MCF 10A (cell line): ENCODE measurements at places on chromosomes 5 and 9.

DNA sequence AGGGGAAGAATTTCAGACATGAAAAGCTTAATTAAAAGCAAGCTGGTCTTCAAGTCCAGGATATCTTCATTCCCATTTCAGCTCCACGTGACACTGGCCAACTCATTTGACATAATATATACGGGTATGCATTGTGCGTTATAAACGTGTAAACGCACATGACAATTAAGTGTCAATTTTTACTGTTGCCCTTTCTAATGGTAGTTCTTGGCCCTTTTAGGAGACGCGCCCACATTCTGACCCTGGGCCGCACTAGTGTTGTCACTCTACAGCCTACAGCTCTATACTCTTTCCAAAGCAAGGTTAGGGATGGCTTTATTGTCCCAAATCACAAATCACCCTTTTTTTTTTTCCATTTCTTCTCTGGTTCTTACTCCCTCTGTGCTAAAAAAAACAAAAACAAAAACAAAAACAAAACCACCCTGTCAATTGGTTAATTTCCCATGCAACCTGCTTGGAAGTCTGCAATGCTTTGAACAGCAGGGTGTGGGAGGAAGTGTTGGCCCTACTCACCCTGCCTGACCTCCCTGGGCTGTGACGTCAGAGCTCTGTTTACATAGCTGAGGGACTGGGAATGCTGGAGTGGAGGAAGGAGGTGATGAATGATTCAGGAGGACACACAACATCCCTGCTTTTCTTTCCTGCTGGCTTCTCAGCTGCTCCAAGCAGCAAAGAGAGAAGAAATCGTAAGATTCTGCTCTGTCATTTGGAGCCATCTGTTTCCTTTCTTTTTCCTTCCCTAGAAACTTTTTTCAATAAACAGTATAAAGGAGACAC is 19.3 kb downstream of the RFK start:
- DNase-seq: peak; percentile 86

DNA sequence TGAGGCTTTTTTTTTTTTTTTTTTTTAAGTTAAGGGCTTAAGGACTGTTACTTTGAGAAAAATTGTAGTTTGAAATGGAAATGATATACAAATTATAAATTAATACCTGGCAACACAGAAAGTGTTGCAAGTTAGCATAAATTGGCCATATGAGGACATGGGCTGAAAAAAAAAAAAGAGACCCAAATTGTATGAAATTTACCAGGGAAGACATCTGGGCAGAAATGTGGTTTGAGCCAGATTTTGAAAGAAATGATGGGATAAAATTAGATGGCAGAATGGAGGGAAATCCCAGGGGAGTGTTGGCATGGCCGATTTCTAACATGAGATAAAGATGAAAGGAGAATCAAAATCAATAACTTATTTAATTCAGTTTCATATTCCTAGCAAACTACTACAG is 472.1 kb downstream of the CTNND2 start:
- DNase-seq: no peak

- DNase-seq: no peak
These were observed 574 bp downstream of the SLC35A4 start for GRCh38 chr5:140565024-140565779.

- peak; percentile 51 for DNase-seq
These were observed at the start of gene HSPB3 for GRCh38 chr5:54455413-54456157. TSS of gene HSPB3 (plus strand) at chr5:54455699. CDS start at chr5:54455790, 91 bp downstream.

DNA sequence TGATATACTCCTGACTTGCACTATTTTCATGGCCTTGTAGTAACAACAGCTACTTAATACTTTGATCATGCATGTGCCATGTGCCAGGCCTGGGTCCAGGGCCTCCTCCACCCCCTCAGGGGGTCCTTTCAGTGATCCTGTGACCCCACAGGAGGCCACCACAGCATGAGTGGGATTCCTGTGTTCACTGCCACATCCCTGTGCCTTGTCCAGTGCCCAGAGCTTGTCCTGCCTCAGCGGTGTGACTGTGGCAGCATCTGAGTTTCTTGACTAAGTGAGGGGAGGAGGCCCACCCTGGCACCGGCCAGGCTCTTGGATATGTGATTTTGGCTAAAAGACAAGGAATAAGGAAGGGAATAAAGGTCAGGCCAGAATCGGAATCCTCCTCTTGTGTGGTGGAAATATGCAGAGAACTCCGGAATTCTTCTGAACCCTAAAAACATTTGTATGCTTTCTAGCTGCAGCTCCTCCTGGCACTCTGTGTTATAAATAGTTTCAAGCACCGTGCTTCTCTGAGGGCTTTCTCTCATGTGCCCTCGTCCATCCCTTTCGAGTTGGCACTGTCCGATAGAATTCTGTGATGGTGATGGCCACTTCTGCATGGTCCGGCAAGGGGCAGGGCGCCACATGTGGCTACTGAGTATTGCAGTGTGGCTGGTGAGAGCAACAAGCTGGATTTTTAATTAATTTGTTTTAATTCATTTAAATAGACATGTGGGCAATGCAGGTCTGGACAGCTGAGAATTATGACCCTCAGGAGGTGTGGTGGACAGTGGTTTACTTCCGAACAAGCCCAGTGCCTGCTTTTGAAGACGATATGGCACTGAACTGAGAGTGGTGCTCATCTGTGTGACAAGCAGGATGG is 31.8 kb downstream of the TENT4A start:
- no peak for DNase-seq

DNA sequence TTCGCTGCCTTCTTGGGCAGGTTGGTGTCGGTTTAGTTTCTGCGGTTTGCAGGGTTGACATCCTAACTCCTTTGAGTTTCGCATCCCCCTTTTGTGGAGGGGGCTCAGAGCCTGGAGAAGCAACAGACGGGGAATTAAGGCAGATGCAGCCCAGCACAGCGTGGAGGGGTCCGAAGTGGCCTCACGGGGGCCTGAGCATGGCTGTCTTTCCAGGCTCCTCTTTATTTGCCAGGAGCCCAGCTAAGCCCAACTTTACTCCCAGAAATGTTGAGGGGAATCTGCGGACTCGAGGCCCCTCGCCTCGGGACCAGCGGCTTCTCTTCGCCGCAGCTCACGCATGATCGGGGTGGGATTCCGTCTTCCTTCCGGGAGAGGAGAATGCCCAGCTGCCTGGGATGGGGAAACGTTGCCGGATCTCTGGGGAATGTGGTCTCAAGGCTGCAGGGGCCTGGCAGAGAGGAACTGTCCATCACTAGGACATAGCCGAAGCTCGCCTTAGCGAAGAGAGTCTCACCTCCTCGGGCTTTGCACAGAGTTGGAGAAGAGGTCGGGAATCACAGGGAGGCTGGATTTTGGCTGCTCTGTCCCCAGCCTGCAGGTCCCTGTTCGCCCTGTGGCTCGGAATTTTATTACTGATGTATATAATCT is 1.3 kb downstream of the RAI14 start:
- peak; percentile 56 for DNase-seq

- peak; percentile 41 for DNase-seq
These were observed 354.9 kb downstream of the CETN3 start for GRCh38 chr5:90054612-90055011.

DNA sequence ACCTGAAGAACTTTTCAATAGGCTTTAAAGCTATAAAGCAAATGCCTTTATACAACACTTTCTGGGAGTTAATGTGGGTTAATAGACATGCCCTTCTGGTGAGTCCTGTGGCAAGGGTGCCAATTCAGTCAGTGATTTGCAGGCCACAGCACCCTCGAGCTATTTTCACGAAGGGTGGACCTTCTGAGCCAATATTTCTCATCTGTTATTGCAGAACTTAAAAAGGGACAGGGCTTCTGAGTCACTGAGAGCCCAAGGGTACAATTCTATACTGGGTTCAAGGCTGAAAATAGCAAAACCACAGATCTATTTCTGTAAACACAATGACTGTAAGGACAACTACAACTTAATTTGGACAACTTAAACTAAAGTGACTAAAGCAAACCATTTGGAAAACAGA is 92.8 kb downstream of the GABRG2 start:
- peak; percentile 9 for DNase-seq

DNA sequence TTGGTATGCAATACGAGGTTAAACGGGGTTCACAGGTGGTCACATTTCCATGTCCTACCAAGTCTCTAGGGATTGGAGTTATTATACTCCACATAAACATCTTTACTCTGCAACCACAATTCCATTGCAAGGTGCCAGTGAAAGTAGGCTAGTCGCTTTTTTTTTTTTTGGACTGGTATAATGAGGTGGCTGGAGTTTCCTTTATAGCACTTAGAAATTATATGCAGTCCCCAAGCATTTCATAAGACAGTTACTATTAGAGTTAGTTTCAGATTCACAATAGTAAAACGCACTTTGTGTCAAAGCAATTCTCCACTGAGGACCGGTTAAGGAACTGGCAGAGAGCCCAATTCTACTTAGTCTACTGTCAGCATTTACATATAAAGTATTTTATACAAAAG is 1.4 kb downstream of the MEF2C start:
- no peak for DNase-seq
